ENCODE measurements at places on chromosomes 3 and 15.

- no peak for DNase-seq
- H3K4me1 ChIP-seq, result peaks cover 6% of the 10 kb centered on the region
- no peaks in the 10 kb centered on the region for H3K36me3 ChIP-seq
Observed at GRCh38 chr3:160564258-160564911, 986 bp downstream of the KPNA4 start.

GRCh38 chr15:38066612-38067011 is 132.2 kb downstream of the TMCO5A start:
- peaks cover 16% of the 10 kb centered on the region for H3K4me1 ChIP-seq
- H3K27ac ChIP-seq, result no peak overlapping the region
- no peak for DNase-seq
- H3K27me3 ChIP-seq, result no peaks in the 10 kb centered on the region
- H3K4me3 ChIP-seq, result no peak overlapping the region

DNA sequence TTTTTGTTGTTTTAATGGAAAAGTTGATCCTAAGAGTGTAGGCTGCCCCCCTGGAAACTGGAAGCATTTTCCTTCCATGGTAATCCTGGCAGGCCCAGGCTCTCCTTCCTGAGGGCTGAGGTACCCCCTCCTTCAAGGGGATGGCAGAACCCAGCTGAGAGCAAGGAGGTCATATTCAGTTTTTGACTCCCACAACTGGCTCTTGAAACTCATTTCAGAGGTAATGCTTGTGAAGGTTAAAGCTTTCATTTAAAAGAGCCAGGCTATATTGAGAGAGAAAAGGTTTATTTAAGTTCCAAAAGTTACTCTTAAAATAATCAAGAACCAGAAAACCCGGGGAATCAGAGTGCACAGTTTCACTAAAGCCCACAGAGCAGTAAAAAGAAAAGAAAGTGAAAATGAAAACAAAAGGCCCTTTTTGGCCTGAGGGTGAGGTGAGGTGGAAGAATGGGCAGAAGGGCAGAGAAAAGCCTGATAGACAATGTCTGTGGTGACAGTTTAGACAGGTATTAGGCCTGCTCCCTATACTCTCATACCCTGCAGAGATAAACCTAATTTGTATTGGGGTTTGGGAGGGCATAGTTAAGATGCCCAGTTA is 47.0 kb upstream of the RBP1 start:
- H3K36me3 ChIP-seq, result no peaks in the 10 kb centered on the region
- H3K27me3 ChIP-seq, result no peaks in the 10 kb centered on the region
- DNase-seq, result no peak

GRCh38 chr15:73884159-73884558 is 10.8 kb downstream of the TBC1D21 start:
- no peak for DNase-seq
- H3K36me3 ChIP-seq, result no peaks in the 10 kb centered on the region
- no peak overlapping the region for H3K4me3 ChIP-seq
- H3K27ac ChIP-seq, result no peak overlapping the region
- H3K4me1 ChIP-seq, result no peaks in the 10 kb centered on the region
- H3K27me3 ChIP-seq, result no peaks in the 10 kb centered on the region

DNA sequence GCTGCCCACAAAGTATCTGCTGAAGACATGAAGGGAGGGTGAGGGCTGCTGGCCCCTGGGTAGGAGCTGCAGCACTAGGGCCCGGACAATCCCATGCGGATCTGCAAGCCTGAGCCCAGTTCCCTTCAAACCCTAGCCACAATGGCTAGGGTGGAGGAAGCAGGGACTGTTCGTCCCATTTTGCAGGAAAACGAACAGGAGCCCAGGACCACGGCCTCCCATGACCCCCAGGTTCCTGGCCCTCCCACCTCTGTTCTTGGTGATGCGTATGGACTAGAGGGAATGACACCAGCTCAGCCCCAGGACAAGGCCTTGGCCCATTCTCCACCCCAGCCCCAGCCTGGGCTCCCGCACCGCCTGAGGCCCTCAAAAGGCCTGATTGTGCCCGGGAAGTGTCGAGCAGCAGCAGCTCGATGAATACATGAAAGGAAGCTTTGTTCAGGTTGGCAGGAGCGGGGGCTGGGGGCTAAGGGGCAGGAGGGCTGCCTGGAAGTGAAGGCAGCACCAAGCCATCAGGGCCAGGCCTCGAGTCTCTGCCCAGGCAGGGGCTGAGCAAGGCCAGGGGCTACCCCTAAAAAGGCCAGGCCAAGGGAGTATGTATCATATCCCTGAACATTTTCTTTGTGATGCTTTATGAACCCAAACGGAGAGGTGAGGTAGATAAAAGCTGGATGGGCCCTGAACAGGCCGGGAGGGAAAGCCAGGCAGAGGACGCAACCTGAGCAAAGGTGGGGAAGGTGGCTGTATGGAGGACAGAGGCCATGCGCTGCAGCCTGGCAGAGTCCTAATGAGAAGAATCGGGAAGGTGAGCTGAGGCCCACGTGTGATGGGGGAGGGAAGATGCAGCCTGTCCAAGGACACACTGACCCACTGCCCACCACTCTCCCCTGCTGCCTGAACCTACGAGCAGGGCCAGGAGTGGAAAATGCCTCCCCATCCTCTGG is 12.2 kb downstream of the SEMA7A start:
- H3K4me1 ChIP-seq, result peaks cover 43% of the 10 kb centered on the region
- no peaks in the 10 kb centered on the region for H3K27me3 ChIP-seq
- DNase-seq, result no peak
- no peak overlapping the region for H3K4me3 ChIP-seq

DNA sequence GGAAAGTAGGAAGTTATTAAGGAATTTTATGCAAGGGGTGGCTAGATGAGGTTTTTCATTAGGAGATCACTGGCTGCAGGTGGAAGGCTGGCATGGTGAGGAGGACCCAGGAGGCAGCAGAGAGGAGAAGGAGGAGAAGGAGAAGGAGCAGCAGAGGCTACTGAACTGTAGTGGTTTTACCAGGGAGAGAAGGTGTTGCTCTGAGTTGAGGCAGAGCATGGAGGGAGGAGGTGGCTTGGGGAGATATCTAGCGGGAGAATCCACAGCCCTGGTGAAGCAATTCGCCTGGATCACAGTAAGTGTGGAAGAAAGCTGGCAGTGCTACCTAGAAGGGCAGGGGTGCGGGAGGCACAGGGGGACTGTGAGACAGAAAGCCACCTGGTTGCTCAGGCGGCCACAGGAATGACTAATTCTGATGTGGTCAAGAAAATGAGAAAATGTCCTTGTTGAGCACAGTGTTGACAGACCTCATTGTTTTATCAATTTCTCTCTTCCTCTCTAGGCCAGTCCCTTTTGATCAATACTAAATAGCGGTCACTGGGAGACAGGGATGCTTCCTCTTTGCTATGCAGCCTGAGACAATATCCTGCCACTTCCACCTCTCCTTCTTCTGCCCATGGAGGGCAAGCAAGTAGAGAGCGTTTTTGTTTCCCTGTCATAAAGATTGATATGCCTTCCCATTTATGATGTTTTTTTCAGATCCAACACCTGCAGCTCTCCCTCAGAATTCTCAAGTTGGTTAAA is 94.6 kb downstream of the EEFSEC start:
- H3K4me1 ChIP-seq, result peaks cover 12% of the 10 kb centered on the region
- DNase-seq, result no peak
- no peaks in the 10 kb centered on the region for H3K27me3 ChIP-seq
- no peaks in the 10 kb centered on the region for H3K36me3 ChIP-seq
- no peak overlapping the region for H3K4me3 ChIP-seq

DNA sequence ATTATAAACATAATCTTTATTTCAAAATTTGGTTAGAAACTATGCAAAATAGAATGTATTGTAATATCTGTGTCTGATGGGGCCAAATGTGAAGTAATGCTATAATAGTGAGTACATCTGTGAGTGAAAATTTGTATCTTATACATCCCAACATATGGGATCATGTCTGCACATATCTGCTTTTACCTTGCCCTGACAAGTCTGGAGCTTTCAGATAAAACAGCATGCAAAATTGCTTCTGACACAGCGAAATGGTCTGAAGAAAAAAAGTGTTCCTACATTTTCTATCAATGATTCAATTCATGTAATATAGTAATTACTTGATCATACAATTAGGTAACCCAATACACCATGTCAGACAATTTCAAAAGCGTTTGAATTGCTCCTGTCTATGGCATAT is 58.1 kb upstream of the P3H2 start:
- no peaks in the 10 kb centered on the region for H3K27me3 ChIP-seq
- no peaks in the 10 kb centered on the region for H3K36me3 ChIP-seq
- no peak overlapping the region for H3K4me3 ChIP-seq
- no peak for DNase-seq

DNA sequence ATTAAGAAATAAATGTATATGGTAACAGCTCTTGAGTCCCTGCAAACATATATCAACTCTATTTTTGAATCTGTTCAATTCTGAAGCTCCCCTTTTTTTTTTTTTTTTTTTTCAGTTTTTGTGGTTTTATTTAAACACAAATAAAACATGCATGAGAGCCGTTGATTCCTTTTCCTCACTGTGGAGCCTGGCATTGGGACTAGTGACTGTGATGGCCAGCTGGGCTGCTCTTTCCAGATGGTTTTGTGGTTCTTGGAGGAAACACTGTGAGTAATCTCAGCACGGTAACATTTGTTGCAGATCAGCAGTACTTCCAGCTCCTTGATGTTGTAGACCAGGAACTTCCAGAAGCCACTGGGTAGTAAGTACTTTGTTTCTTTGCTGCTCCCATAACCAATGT is 15.9 kb downstream of the EMC7 start:
- H3K27ac ChIP-seq, result no peak overlapping the region
- no peaks in the 10 kb centered on the region for H3K36me3 ChIP-seq
- H3K4me1 ChIP-seq, result no peaks in the 10 kb centered on the region
- no peak overlapping the region for H3K4me3 ChIP-seq
- DNase-seq, result no peak

- DNase-seq, result peak; percentile 18
- no peak overlapping the region for H3K4me3 ChIP-seq
- no peaks in the 10 kb centered on the region for H3K27me3 ChIP-seq
- no peak overlapping the region for H3K27ac ChIP-seq
- H3K4me1 ChIP-seq, result peaks cover 8% of the 10 kb centered on the region
- no peaks in the 10 kb centered on the region for H3K36me3 ChIP-seq
Observed at GRCh38 chr3:87354398-87354797, 78.0 kb upstream of the POU1F1 start.

DNA sequence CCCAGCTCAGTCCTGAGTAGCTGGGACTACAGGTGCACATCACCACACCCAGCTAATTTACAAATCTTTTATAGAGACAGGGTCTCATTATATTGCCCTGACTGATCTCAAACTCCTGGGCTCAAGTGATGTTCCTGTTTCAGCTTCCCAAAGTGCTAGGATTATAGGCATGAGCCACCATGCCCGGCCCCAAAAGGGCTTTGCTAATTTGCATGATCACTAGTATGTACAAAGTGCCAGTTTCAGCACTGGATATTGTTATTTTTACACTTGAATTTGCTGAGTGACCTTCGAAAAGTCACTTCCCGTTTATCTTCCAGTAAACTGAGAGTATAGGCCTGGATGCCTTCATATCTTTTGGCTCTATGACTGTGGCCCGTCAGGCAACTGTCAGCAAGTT is 12.2 kb downstream of the CLN6 start:
- DNase-seq, result no peak
- no peak overlapping the region for H3K4me3 ChIP-seq

GRCh38 chr3:177959188-177959587 is 577.0 kb upstream of the KCNMB2 start:
- no peak overlapping the region for H3K27ac ChIP-seq
- H3K36me3 ChIP-seq, result no peaks in the 10 kb centered on the region
- no peaks in the 10 kb centered on the region for H3K4me1 ChIP-seq

DNA sequence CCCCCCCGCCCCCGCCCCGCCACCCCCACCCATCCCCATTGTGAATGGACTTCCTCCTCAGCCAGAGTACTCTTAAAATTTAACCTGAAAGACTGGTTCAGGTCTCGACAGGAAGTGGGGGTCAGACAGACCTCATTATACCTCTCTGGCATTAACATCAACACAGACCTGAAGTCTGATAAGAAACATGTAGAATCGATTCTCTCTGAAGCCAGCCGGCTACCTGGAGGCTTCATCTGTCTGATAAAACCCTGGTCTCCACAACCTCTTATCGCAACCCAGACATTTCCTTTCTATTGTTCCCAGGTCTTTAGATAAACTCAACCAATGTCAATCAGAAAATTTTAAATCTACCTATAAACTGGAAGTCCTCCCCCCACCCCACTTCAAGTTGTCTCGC is 42.6 kb downstream of the SLCO2A1 start:
- no peaks in the 10 kb centered on the region for H3K27me3 ChIP-seq
- DNase-seq, result no peak
- no peak overlapping the region for H3K4me3 ChIP-seq
- no peaks in the 10 kb centered on the region for H3K36me3 ChIP-seq

DNA sequence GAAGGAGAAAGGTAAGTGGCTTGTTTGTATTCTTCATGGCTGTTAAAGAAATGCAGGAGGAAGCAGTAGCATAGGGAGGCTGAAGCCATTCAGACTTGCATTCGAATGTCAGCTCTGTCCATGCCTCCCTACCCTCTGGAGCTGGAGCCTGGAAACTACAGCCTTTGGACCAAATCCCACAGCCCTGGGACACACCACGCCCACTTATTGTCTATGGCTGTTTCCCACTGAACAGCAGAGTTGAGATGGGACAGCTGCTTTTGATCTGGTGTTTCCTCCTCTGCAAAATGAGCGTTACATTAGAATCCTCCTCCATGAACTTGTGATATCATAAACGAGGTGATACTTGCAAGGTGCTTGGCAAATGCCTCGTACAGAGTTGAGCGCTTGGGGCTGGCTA is 3.6 kb downstream of the FAM107A start:
- DNase-seq, result no peak
- H3K27me3 ChIP-seq, result no peaks in the 10 kb centered on the region
- H3K27ac ChIP-seq, result no peak overlapping the region
- H3K4me3 ChIP-seq, result no peak overlapping the region

DNA sequence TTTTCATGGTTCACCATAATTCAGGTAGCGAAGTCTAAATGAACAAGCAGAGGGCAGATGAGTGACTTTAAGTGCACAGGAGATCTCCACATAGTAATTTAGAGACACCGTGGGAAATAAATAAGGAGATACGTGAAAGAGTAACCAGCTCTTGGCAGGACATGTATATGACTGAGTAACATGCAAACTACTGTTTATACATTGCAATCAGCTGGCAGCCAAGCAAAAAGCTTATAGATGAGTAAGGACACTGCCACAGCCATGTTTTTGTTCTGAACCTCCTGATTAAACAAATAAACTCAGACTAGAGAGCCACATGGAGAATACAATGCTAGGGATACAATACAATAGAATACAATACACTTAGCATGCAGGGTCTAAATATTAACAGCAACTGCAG is 252.4 kb downstream of the FHIT start:
- no peaks in the 10 kb centered on the region for H3K27me3 ChIP-seq
- no peak for DNase-seq
- no peaks in the 10 kb centered on the region for H3K36me3 ChIP-seq

DNA sequence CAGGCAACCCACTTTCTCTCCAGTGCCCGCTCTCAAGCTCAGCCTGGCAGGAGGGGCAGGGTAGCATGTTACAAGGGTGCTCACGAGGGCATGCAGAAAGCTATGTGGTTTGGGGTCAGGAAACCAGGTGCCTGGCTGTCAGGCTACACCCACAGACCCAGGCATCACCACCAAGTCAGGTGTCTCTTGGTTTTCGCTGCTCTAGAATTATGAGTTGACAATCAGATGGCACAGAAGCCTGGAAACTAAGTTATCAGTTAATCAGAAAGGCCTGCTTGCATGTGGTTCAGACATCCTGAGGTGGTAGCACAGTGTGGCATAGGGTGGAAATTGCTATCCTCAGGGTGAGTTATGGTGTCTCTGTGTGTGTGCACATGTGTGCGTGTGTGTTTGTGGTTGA is 16.2 kb upstream of the CCR9 start:
- H3K4me1 ChIP-seq, result no peaks in the 10 kb centered on the region
- no peaks in the 10 kb centered on the region for H3K36me3 ChIP-seq
- DNase-seq, result no peak

GRCh38 chr15:38369936-38370478 is 83.9 kb upstream of the FAM98B start:
- DNase-seq, result no peak
- no peaks in the 10 kb centered on the region for H3K27me3 ChIP-seq
- no peak overlapping the region for H3K27ac ChIP-seq

Data from Caco-2 (cell line).